ENCODE measurements at places on chromosomes 13 and 19.
A peak's percentile ranks its signal among the peaks of the same experiment; 100 is the strongest.

- DNase-seq, result no peak
Observed at GRCh38 chr19:18999016-18999758, 34.1 kb downstream of the SUGP2 start.

- DNase-seq, result no peak
Observed at GRCh38 chr13:63436325-63436668, 2020.6 kb upstream of the PCDH20 start.

DNA sequence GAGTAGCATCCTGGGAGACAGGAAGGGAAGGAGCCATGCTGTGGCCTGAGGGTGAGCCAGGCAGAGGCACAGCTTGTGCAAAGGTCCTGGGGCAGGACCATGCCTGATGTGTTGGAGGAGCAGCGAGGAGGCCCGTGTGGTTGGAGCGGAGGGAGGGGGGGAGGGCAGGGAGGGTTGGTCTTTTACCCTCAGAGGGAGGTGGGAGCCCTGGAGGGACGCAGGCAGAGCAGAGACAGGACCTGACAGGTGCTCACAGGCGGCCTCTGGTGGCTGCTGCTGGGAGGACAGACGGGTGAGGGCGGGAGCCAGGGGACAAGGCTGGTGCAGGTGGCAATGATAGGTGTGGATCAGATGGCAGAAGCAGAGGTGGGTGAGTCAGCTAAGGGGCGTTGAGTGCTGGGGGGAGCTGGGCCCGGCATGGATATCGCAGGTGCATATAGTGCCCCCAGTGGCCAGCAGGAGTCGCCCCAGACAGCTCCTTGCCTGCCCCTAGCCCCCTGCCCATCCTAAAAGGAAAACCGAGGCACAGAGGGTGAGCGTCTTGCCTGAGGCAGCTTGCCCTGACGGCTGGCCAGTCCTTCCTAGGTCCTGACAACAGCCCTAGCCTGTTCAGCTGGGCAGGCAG lies 9.8 kb upstream of the GNA15 start:
- DNase-seq, result peak; percentile 77

DNA sequence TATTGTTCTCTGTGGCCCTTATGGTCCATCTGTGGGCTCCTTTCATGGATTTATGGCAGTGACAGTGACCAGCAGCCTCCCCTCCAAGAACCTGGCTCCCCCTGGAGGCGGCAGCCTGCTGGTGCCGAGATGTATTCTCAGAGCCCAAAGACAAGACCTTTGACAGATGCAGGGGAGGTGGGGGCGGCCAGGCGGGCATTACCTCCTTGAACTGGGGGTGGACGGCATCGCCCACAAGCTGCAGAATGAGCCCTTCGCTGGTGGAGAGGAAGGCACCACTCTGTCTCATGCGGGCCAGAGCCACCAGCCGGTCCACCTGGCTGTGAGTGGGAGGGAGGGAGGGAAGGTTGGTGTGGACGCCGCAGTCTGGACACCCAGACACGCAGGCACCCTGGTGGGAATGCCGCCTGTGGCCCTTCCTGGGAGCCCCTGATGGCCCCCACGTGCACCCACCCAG lies 6.6 kb downstream of the ISOC2 start:
- peak; percentile 53 for DNase-seq

GRCh38 chr19:57027360-57027759 lies 92.4 kb upstream of the USP29 start:
- DNase-seq, result no peak

GRCh38 chr19:54888239-54888638 lies 14.2 kb downstream of the FCAR start:
- no peak for DNase-seq

- no peak for DNase-seq
Observed at GRCh38 chr19:990746-991145, 6.6 kb downstream of the WDR18 start.

- no peak for DNase-seq
Observed at GRCh38 chr13:30916991-30917390, 10.9 kb downstream of the MEDAG start.

- no peak for DNase-seq
Observed at GRCh38 chr19:15612342-15612741, 2.7 kb upstream of the CYP4F8 start.

DNA sequence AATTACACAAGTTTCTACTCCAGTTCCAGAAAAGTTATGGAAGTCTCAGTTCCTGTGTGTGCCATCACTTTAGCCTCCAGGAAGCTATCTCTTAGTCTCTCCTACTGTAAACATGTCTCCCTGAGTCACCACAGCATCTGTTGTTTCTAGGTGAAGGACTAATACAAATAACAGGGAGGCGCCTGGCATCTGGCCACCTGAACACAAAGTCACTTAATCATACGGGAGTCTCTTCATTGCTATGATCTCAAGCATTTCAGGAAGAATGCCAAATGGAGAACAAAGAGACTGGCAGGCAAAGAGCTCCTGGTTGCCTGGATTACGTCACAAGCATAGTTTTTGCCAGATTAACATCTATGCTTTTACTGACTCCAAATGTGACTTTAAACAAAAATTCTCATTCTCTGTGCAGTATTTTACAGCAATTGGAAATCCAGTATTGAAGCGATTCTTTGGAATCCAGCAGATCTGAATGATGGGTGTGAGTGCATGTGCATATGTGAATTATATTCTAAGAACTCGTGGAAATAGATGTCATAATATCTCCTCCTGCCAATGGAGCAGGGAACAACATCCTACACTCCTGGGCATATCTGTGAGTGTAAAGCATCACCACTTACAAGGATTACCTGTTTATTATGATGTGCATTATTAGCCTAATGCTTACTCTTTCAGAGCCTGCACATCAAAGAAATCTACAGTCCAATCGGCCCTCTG lies 572.8 kb downstream of the PCDH9 start:
- DNase-seq, result no peak

DNA sequence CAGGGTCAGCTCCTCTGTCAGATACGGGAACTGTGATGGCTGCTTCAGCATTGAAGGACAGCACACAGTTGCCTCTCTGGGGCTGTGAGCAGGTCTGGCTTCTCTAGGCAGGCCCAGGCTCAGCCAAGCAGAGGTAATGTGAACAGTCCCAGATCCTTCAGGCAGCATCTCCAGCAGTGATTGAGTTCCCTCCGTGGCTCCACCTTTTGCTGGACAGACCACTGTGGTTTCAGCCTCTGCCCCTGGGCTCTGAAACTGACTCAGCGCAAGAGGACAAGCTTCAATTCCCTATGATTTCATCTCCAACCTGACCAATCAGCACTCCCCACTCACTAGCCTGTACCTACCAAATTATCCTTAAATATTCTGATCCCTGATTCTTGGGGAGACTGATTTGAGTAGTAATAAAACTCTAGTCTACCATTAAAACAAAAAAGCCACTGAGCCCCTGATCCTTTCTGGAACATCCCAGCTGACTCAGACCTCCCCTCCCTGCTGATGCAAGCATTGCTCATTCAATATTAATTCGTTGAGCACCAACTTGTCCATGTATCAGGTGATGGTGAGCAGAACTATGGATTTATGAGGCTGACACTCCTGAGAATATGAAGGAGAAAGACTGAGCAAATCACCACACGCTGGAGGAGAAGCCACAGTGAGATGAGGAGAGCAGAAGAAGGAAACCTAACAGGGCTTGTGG lies 16.7 kb downstream of the GSX1 start:
- DNase-seq, result no peak

DNA sequence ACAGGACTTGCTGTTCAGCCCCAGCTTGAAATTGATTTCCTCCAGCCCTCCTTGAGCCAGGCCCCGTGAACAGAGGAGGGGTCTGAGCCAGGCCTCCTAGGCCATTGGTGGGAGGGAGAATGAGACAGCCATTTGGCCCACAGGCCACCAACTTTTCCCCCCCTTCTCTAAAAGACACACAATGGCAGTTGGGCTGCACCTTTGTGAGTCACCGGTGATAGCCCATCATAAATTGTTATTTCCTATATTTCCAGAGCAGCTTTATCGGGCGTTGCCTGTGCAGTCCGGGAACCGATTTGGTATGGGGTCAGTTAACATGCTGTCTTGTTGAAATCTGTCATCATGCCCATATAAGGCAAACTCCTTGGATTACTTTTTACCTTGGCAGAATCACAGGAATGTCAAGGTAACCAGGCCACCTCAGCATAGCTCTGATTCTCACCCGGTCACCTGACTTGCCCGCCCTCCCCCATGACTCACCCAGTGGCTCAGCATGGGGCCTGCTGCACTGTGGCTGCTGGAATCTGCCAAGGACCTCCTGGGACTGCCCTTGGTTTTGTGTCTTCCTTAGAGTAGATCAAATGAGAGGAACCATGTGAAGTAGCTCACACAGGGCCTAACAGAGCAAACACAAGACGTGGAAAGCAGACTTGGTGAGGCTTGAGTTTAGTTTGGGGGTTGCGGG lies 36.1 kb downstream of the ACTN4 start:
- DNase-seq, result peak; percentile 40

- peak; percentile 75 for DNase-seq
Observed at GRCh38 chr13:21476893-21477472, 17.9 kb upstream of the ZDHHC20 start.

GRCh38 chr19:42121036-42121621 lies 11.1 kb downstream of the POU2F2 start:
- DNase-seq, result no peak

DNA sequence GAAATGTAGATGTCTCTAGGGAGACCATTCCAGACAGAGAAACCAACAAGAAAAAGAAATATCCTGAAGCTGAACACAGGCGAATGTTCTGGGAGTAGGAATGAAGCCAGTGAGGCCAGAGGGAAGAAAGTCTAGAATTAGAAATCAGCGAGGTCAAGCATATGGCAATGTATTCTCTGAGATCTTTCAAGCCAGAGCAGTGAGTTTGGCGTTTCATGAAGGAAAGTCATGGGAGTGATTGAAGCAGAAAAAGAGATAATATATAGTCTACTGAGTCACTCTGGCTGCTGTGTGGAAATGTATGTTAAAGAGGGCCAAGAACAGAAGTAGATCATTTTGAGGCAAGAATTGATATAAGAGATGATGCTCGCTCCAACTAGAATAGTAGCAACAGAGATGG lies 576.0 kb downstream of the PCDH17 start:
- no peak for DNase-seq

DNA sequence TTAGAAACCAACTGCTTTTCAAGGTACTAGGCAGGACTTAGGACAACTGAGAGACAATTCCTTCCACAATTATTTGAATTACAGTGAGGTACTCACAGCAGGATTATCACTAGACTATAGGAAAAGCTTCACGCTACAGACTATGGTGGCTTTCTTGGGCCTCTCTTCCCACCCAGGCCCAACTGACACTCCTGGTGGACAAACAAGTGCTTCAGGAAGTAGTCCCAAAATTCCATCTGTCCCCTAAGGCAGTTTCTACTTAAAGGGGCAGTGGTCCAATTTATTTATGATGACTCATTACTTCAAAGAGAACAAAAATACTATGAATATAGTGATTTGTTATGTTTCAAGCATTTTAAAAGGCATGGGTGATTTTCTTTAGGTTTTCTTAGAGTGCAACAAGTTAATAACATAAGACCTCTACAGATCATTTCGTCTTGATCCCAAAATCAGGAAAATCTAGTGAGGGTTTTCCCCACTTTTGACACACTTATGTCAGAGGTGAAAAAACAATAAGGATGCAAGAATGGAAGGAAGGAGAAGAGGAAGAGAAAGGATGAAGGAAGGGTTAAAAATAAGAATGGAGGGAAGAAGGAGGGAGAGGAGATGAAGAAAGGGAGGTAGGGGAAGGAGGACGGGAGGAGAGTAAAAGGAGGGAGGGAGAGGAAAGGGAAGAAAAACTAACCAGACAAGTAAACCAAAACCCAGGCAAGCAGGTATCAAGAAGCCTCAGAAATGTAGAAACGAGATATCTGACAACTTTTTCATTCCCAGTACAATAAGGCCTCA lies 100.7 kb downstream of the SERP2 start:
- no peak for DNase-seq

DNA sequence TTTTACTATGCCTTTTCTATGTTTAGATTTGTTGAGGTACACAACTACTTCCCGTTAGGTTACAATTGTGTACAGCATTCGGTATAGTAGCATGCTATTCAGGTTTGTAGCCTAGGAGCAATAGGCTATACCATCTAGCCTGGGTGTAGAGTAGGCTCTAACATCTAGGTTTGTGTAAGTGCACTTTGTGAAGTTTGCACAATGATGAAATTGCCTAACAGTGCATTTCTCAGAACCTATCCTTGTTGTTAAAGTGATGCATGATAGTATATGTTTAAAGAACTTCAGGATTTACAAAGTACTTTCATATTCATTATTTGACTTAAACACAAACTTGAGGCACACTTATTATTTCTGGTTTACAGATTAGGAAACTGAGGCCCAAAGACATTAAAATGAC lies 11.5 kb upstream of the SERPINE3 start:
- no peak for DNase-seq

DNA sequence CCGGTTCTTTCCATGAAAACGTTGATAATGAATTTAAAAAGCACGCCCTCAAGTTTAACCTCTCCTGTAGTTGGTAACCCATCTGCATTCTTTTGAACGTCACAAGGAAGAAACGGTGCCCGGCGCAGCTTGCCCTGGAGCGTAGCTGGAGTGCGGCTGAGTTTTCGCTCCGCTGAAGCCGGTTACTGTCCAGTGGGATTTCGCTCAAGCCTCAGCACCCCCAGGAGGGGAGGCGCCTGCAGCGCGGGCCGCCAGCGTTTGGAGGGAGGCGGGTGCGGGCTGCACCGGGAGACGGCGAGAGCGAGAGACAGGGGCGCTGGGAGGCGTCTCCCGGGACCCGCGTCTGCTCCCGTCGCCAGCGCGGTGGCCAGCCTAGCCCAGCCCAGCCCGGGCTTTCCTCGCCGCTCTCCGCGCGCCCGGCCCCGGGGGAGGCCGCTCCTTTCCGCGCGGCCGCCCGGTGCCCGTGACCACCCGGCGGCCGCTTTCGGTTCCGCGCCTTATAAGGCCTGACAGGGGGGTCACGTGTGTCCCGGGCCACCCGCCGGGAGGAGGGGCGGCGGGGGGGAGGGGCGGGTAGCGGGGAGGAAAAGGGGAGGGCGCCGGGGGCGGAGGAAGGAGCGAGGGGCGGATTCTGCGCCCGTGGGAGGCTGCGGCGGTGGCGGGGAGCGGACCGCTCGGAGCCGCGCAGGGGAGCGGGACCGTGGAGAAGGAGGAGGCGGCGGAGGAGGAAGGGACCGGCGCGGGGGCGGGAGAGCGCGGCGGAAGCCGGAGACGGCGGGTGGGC lies 8.3 kb upstream of the DGKH start:
- DNase-seq, result peak; percentile 85

DNA sequence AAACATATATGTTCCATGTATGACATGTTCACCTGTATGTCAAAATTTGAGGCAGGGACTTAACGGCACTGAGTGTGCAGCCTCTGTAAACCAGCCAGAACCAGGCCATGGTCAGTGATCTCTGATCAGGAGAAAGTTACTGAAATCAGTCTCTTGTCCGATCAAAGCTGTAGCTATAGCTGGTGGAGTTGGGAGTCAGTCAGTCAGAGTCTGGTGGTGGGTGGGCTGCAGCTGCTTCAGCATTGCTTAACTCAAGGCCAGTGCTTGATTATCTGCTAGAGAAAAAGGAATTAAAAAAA lies 78.3 kb downstream of the ANKRD10 start:
- DNase-seq, result no peak
